ENCODE measurements at places on chromosomes 3 and 15.

DNA sequence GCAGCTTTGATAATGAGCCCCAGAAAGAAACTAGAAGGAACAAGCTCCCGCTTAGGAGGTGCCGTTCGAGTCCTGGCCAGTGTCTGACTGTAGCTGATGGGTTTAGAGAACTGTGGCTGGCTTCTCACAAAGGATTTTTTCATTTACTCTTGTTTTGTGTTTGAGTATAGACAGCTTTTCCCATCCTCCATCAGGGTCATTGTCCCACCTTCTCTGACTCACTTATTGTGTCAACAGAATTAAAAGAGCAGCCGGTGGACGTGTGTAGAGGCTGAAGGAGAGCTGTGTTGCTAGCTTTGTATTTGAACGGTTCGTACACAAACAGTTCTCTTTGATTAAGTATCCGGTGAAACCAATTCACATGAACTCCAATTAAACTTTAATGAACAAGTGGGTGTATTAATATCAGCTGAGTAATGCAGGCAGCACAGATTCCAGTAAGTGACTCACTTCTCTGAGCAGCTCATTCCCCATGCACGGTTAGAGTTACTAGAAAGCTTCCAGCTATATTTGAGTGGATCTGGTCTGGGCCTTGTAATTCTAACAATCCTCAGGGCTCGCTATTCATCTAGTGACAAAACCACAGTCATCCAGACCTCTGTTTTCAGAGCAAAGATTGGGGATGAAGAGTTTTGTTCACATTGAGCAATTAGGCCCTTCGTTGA is 141.0 kb downstream of the LPP start:
- no peak for DNase-seq

GRCh38 chr3:172713316-172713715 is 2.4 kb upstream of the NCEH1 start:
- DNase-seq: no peak

DNA sequence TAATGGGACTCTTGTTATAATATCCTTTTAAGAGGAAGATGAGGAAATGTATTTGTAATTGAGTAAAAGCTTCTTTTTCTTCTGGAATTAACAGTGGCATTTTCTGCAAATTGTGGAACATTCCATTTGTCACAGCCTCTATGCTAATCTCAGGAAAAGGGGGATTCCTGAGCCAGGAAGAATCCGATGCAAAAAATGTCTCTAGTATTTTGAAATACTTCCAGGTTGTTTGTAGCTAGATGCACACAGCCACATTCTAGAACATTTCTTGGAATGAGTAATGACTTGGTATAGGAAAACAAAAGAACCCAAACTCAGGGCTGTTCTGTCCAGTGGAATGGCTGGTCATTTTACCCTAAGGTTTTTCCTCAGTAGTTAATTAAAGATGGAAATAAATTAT is 98.5 kb upstream of the SLC2A2 start:
- DNase-seq: no peak

- no peak for DNase-seq
Observed at GRCh38 chr15:84764585-84764984, 16.2 kb downstream of the ZNF592 start.

- DNase-seq: no peak
Observed at GRCh38 chr3:85081191-85081906, 122.6 kb downstream of the CADM2 start.

Measured in stimulated activated CD8-positive, alpha-beta memory T cell treated with anti-CD3 and anti-CD28 coated beads, Interleukin-15, amount 100 ng/mL, for 48 hours (primary cell).